ENCODE measurements at places on chromosomes 13 and 19.
A peak's percentile ranks its signal among the peaks of the same experiment; 100 is the strongest.

DNA sequence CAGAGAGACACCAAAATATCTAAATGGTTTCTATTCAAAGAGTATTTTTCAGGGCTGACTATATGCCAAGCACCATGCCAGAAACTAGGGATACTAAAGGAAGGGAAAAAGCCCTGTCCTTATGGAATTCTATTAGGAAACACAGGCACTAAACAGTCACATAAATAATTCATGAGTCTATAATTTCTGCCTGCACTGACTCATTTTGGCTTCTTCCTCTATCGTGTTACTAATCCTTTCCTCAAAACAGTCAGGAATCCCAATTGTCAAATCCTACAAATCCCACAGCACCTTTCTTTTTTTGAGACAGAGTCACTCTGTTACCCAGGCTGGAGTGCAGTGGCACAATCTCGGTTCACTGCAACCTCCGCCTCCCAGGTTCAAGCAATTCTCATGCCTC lies 29.2 kb downstream of the XPO4 start:
- no peak for DNase-seq

DNA sequence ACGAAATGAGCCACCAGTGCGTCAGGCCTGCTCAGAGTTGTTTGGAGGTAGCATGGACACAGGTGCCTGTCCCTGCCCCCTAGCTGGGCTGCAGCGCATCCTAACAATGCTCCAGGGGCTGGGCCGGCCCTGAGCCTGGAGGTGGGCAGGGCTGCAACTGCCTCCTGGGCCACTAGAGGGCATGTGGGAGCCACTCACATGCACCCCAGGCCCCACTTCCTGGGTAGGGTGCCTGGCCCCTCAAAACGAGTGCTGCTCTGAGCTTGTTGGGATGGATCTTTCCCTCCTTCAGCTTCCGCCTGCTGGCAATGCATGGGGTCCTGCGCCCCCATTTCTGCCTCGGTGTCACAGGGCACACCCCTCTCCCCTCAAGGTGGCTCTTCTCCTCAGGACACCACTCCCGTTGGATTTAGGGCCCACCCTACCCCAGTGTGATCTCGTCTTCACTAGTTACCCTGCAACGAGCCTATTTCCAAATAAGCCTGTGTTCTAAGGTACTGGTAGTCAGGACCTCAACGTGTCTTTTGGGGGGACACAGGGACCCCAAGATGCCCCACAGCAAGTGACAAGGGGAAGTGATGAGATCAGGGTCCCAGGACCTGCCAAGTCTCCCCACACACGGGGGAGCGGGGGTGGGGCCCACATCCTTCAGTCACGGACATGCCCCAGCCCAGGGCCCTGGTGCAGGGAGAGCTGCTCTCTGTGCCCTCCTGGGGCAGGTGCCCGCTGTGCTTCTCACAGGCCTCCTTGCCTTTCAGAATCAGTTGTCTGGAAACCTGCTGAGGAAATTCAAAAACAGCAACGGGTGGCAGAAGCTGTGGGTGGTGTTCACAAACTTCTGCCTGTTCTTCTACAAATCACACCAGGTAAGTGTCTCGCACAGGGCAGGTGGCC lies 131.3 kb downstream of the STK24 start:
- DNase-seq, result peak; percentile 74

- DNase-seq, result no peak
Observed at GRCh38 chr19:7328647-7329046, 20.1 kb upstream of the ARHGEF18 start.

- no peak for DNase-seq
Observed at GRCh38 chr19:54506079-54506478, 3.4 kb downstream of the LAIR2 start.

DNA sequence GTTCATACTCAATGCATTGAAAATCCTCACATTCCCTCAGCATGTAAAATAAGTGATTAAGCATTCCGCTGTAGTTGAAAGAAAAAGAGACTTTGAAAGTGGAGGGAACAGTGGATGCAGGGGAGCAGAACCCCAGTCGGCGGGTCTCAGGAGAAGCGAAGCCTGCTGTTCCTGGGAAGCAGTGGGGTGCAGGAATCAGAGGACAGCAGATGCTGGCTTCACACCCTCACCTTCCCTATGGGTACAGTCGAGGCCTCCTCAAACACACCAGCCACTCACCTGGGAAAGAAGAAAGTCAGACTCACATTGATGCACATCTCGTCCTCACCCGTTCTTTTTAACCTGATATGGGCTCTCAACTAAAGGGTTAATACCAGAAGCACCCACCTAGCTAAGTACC lies 38.2 kb downstream of the COL4A2 start:
- no peak for DNase-seq

DNA sequence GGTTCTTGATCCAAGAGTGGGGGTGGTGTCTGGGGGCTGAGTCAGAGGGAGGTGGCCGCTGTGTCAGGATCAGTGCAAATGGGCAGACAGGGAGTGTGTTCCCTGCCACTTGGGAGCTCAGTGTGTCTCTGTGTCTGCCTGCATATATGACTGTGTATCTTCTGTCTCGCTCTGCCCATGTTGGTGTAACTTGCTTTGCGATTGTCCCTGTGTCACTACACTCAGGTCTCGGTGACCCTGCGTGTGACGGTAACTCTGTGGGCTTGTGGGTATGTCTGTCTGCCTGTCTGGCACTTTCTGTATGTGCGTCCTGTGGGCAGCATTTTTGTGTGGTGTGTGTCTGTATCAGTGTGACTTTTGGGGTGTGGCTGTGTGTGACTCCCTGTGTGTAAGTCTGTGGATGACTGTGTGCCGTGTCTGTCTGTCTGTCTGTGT lies 8.2 kb upstream of the ERFL start:
- DNase-seq, result no peak

- no peak for DNase-seq
Observed at GRCh38 chr13:90898811-90899210, 448.7 kb upstream of the MIR17HG start.

DNA sequence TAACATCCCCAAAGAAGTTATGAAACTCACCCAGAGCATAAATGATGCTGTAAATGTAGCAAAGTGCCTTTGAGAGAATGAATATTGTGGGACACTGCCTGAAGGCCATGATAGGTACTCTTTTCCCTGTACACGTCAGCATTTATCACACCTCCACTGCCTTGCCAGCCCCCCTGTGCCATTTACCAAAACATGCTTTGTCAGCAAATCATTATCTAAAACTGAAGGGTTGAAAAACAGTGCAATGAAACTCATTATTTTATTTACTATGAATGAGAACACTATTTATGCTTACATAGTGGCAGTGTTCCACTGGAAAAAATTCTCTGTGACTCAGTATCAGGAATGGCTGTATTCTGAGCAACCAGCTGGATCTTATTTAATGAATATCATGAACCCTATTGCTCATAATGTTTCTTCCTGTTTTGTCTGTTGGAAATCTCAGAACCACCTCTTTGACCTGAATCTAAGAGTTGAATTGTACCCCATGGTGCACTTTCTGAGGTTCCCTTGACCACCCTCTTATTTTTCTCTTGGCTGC lies 564.1 kb downstream of the DCT start:
- DNase-seq, result no peak

GRCh38 chr19:50736338-50736737 lies 13.2 kb downstream of the CLEC11A start:
- no peak for DNase-seq

DNA sequence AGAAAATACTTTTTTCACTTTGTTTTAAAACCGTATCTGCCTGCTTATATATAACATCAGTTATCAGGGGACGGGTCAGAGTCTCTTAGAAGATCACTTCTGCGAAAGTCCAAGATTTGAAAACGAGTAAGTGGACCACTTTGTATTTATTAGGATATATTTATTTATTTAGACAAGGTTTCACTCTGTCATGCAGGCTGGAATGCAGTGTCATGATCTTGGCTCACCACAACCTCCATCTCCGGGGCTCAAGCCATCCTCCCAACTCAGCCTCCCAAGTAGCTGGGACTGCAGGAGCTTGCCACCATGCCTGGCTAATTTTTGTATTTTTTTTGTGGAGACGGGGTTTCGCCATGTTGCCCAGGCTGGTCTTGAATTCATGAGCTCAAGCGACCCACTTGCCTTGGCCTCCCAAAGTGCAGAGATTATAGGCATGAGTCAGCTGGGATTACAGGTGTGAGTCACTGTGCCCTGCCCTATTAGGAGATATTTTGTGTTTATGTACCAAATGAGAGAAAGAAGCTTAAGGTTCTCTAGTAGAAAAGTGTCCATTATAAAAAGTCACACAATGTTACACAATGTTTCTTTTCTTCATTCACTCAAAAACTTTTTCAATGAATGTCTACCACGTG lies 39.5 kb downstream of the RASL11A start:
- DNase-seq, result no peak

DNA sequence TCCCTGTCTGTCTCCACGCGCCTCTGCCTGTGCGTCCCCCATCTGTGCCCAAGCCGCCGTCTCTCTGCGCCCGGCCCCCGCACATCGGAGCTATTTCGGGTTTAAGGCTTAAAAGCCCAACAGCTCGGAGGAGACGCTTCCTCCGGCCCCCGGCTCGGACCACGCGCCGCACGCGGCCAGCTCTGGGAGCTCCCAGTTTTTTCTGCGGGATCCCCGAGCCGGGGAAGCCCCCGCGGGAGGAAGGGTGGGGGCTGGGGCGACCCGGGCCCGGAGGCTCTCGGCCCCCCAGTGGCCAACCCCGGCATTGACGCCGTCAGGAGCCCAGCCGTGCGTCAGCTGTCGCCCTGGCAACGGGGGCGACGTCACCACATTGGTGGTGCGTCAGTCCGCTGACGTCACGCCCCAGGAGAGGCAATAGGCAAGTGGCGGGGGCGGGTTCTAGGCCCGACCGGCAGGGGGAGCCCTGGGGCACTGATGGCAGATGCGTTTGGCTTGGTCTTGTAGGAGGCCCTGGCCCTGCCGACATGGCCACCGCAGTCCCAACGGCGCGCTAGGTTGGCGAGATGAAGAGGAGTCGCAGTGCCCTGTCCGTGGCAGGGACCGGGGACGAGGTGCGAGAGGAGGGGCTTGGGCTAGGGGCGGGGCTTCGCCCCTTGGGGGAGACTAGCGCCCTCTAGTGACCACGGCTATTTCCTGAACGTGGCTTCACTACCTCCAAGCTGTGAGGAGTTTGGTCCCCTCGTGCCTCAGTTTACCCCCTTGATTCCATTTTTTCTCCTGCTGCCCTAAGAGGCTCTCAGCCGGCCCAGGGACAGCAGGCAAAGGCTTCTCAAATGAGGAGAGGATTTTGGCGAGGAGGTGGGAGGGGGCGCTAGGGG lies 3.7 kb upstream of the PDE4A start:
- peak; percentile 88 for DNase-seq

Data from stimulated activated CD4-positive, alpha-beta T cell treated with anti-CD3 and anti-CD28 coated beads, Interleukin-15, amount 100 ng/mL, for 1 hour (primary cell).